CD8-positive, alpha-beta memory T cell (primary cell): ENCODE measurements at places on chromosomes 1 and 21. TPM values are rescaled to one million over a fixed set of nuclear protein-coding genes. Genes with fewer than 3 reads are reported as not detected.

The PGBD5 gene
- not detected for total RNA-seq

The OLIG2 gene
- total RNA-seq = not detected

The DYNLT4 gene
- total RNA-seq = 0.28 TPM

The PAPPA2 gene
- total RNA-seq = 0.55 TPM

The HCN3 gene
- total RNA-seq = 3.2 TPM

The NHLH1 gene
- 0.48 TPM for total RNA-seq

The KIF26B gene
- 0.16 TPM for total RNA-seq

The SLC30A7 gene
- 47.0 TPM for total RNA-seq

The LCE6A gene
- not detected for total RNA-seq

The CBR3 gene
- 7.6 TPM for total RNA-seq

The OR2T35 gene
- total RNA-seq = not detected

- peak overlapping the region; percentile 51 for H3K27ac ChIP-seq
- DNase-seq = no peak
- peaks cover 3% of the 10 kb centered on the region for H3K36me3 ChIP-seq
- H3K4me3 ChIP-seq = peak overlapping the region; percentile 31
- no peaks in the 10 kb centered on the region for H3K27me3 ChIP-seq
Measured at GRCh38 chr1:247332623-247333361, 1.1 kb upstream of the ZNF496 start.

DNA sequence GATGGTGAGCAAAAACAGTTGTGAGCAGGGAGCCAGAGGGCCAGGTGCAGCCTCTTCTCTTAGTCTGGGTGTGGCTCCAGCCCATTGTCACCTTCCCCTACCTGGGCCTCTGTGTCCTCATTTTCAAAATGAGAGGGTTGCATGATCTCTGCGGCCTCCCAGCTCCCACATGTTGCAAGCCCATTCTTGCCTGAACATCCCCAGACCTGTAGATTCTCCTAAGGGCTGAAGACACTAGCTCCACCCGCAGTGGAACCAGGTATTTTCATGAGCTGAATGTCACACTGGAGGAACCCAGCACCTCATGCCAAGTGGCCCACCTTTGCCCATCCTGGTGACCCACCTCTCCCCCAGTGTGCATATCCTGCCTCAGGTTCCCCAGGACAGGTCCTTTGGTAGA is 12.3 kb downstream of the IKBKE start:
- H3K4me3 ChIP-seq = no peak overlapping the region
- no peaks in the 10 kb centered on the region for H3K27me3 ChIP-seq
- H3K27ac ChIP-seq = no peak overlapping the region
- DNase-seq = no peak

DNA sequence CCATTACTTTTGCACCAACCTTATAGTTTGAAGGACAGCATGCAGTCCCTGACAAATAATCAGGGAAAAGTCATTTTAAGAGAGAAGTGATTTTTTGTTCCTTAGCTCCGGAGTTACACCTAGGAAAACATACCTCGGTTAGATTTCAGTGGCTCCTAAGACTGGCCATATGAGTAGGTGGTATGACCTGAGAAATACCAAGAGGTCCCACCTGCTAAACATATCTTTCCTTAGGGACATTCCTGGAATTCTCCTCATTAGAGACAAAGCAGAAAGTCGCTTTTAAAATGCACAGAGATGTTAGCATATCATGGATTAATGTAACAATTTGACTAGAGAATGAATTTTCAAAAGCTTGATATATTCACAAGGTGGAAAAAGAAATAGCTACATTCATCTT is 84.2 kb upstream of the RNPC3 start:
- H3K4me3 ChIP-seq = no peak overlapping the region
- no peak for DNase-seq
- H3K27ac ChIP-seq = no peak overlapping the region
- H3K36me3 ChIP-seq = no peaks in the 10 kb centered on the region
- H3K4me1 ChIP-seq = no peaks in the 10 kb centered on the region
- no peaks in the 10 kb centered on the region for H3K27me3 ChIP-seq

DNA sequence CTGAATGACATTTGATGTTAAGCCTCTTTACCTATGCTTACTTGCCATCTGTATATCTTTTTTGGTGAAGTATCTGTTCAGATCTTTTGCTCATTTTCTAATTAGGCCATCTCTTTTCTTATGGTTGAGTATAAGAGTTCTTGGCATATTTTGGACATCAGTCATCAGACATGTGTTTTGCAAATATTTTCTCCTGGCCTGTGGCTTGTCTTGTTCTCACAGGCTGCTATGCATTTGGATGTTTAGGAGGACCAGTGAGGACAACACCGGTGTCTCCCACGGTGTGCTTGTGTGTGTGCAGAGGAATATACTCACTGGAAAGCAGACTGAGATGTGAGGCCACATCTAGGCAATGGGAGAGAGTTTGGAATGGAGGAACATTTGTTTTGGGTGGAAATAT is 87.1 kb upstream of the LYST start:
- no peak for DNase-seq
- no peak overlapping the region for H3K4me3 ChIP-seq
- no peaks in the 10 kb centered on the region for H3K36me3 ChIP-seq
- H3K27ac ChIP-seq = no peak overlapping the region
- peaks cover 26% of the 10 kb centered on the region for H3K4me1 ChIP-seq

DNA sequence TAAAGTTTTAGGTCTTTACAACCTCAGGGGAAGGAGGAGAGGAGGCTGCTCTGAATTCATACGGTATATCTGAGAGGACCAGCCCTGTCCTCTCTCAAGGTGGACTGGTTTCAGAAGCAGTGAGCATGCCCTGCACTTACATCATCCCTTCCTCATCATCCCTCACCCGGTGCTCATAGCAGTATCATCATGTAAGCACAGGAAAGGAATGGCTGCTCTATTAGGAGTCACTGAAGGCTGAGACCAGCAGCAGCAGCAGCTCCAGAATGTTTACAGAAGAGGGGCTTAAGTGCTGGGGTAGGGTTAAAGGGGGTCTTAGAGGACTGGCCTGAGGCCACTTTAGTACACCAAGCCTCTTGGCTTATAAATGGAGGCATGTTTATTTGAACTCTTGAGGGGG is 185.9 kb downstream of the AK5 start:
- no peak for DNase-seq
- H3K4me1 ChIP-seq = no peaks in the 10 kb centered on the region
- H3K4me3 ChIP-seq = no peak overlapping the region
- H3K27ac ChIP-seq = no peak overlapping the region
- H3K36me3 ChIP-seq = no peaks in the 10 kb centered on the region
- no peaks in the 10 kb centered on the region for H3K27me3 ChIP-seq

DNA sequence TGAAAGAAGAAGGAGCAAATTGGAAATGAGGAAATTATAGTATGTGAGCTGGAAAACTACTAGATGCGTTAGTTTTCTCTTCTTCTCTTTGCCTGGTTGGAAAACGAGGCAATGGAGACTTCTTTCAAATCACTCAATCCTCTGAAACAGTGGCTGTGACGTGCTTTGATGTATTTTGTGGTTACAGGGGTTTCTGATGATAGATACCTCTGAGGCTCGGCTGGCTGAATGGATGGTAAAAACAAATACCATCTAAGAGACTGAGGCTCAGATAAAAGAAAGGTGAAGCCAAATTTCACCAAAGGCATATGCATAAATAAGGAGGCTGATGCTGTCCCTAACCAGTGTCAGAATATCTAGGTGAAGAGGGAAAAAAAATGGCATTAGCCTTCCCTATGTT is 15.1 kb downstream of the MAB21L3 start:
- H3K27ac ChIP-seq = no peak overlapping the region
- no peak overlapping the region for H3K4me3 ChIP-seq
- DNase-seq = no peak

DNA sequence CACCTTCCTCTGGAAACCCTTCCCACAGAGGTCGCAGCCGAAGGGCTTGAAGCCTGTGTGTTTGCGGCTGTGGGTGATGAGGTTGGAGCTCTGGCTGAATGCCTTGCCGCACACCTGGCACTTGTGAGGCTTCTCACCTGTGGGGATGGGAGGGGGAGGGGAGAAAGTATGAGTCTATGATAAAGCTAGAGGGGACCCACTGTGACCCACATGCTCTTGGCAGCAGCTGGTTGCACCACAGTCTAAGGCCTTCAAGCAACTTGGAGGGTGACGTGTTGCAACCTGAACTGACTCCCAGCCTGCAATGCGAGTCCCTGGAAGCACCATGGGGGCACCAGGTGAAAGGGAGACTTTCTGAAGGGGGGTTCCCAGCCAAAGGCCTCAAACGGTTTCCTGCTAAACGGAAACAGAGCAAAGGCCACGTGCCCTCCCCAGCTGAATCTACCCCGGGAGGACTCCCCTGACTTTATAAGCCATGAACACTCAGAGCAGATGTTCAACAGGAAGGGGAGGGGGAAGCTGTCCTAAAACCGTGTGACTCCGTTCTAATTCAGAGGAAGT is 10.6 kb downstream of the GFI1 start:
- peaks cover 6% of the 10 kb centered on the region for H3K36me3 ChIP-seq
- H3K4me1 ChIP-seq = peaks cover 61% of the 10 kb centered on the region
- no peaks in the 10 kb centered on the region for H3K27me3 ChIP-seq
- peak; percentile 69 for DNase-seq

- no peak for DNase-seq
- no peaks in the 10 kb centered on the region for H3K27me3 ChIP-seq
- no peaks in the 10 kb centered on the region for H3K36me3 ChIP-seq
Measured at GRCh38 chr1:81512252-81513003, 288.3 kb upstream of the ADGRL2 start.

DNA sequence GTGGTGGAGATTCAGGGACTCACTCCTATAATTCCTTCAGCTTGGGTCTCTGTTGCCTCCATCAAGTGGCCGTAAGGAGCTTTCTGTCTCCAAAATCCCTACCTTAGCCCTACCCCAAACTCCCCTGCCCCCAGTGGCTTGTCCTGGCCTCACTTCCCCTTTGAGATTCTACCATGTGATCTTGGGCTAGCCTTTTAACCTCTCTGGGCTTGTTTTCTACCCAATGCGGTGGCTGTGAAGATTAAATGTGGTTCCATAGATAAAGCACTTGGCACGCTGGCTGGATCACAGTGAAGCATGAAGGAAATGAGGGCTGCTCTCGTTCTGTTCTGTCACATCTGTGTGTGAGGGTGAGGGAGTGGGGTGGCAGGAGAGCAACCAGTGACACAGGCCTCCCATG is 43.6 kb downstream of the FAAH start:
- H3K36me3 ChIP-seq = no peaks in the 10 kb centered on the region
- no peaks in the 10 kb centered on the region for H3K27me3 ChIP-seq
- H3K4me3 ChIP-seq = no peak overlapping the region
- no peak for DNase-seq
- H3K27ac ChIP-seq = no peak overlapping the region
- no peaks in the 10 kb centered on the region for H3K4me1 ChIP-seq

DNA sequence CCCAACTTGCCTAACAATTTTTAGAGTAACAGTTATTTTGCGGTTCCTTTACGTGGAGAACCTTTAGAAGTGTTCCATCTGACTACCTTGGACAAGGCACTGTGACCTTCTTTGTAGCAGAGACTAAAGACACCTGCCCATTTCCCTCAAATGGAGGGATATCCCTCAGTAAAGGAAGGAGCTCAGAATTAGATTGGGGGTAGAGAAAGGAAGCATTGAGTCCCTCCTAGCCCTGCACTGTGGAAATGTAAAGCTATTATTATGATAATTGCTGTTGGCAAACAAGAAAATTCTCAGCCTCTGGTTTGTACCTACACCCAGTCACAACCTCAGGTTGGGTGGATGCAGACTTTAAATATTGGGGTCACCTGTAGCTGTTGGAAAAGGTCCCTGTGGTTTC is 72.6 kb upstream of the MACF1 start:
- no peak overlapping the region for H3K4me3 ChIP-seq
- H3K27ac ChIP-seq = no peak overlapping the region
- H3K36me3 ChIP-seq = no peaks in the 10 kb centered on the region
- DNase-seq = no peak

- H3K36me3 ChIP-seq = no peaks in the 10 kb centered on the region
- no peak for DNase-seq
- no peaks in the 10 kb centered on the region for H3K4me1 ChIP-seq
- no peak overlapping the region for H3K4me3 ChIP-seq
Measured at GRCh38 chr1:88519156-88519555, 164.9 kb upstream of the PKN2 start.

GRCh38 chr1:170309389-170310013 is 163.7 kb downstream of the NTMT2 start:
- no peaks in the 10 kb centered on the region for H3K27me3 ChIP-seq
- H3K27ac ChIP-seq = no peak overlapping the region
- no peak for DNase-seq

DNA sequence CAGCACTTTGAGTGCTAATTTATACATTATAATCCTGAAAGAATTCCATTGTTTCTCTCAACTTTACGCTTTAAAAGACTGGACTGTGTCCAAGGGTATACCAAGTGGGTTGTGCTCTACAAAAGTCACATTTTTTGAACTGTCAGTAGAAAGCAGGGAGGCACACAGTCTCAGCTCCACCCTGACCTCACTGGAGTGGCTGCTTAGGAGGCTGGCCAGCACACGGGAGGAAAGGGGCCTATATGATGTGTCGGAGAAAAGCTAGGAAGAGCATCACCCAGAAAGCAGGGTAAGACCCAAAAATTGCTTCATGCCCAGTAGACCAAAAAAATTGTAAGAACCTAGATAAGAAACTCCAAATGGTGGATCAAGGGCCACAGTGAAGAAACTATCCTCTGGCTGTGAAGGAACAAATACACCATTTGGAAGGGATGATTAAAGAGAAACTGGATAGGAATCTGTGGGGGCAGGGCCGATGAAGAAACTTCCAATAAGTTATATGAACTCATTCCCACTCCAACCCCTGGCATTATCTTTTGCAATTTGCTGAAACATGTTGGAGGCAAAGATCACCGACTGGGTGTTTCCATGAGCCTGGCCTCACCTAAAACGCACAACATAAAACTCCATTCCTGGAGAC is 1.9 kb downstream of the S100A10 start:
- H3K27ac ChIP-seq = no peak overlapping the region
- no peaks in the 10 kb centered on the region for H3K27me3 ChIP-seq
- DNase-seq = no peak
- peak overlapping the region; percentile 79 for H3K4me3 ChIP-seq
- H3K36me3 ChIP-seq = no peaks in the 10 kb centered on the region

- no peak overlapping the region for H3K4me3 ChIP-seq
- H3K27me3 ChIP-seq = no peaks in the 10 kb centered on the region
- no peaks in the 10 kb centered on the region for H3K36me3 ChIP-seq
- H3K4me1 ChIP-seq = no peaks in the 10 kb centered on the region
Measured at GRCh38 chr1:63804829-63805484, 31.1 kb downstream of the ROR1 start.

GRCh38 chr1:22212400-22213233 is 69.7 kb upstream of the WNT4 start:
- DNase-seq = no peak
- no peak overlapping the region for H3K27ac ChIP-seq
- no peaks in the 10 kb centered on the region for H3K4me1 ChIP-seq
